ENCODE measurements at places on chromosomes 12 and 14.
A peak's percentile ranks its signal among the peaks of the same experiment; 100 is the strongest.

DNA sequence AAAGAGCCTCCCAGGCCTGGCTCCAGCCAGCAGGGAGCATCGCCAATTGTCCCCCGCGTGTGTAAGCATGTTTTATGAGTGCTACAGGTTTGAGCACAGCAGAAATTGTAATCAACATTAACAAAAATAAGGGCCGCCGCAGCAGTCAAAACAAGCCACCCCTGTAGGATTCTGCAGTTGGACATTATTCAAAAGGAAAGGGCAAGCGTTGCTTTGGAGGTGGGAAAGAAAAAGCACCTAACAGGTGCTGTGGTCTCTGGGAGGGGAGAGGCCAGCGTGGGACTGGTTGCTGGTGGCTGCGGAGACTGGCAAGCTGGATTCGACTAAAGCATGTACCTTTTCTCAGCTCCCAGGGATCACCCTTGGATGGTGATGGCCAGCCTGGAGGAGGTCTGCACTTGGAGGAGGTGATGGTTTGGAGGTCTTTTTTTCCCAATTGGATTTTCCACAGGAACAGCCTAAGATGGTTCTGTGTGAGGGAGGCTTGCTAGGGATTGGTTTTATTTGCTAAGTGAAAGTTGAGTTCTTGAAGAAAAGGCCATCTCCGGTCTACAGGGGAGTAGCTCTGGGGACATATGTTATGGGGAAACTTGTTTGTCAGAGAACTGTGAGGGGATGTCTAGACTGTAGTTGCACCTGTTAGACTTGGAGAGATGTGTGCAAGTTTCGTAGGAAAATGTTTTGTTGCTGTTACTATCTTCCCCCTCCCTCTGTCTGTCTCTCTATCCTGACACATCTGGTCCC is 2.0 kb downstream of the DYRK2 start:
- DNase-seq: no peak

GRCh38 chr12:118326991-118327390 is 45.7 kb downstream of the TAOK3 start:
- no peak for DNase-seq

DNA sequence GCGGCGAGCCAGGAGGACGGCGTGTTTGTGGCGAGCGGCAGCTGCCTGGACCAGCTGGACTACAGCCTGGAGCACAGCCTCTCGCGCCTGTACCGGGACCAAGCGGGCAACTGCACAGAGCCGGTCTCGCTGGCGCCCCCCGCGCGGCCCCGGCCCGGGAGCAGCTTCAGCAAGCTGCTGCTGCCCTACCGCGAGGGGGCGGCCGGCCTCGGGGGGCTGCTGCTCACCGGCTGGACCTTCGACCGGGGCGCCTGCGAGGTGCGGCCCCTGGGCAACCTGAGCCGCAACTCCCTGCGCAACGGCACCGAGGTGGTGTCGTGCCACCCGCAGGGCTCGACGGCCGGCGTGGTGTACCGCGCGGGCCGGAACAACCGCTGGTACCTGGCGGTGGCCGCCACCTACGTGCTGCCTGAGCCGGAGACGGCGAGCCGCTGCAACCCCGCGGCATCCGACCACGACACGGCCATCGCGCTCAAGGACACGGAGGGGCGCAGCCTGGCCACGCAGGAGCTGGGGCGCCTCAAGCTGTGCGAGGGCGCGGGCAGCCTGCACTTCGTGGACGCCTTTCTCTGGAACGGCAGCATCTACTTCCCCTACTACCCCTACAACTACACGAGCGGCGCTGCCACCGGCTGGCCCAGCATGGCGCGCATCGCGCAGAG is 873 bp downstream of the PLXNC1 start:
- no peak for DNase-seq

DNA sequence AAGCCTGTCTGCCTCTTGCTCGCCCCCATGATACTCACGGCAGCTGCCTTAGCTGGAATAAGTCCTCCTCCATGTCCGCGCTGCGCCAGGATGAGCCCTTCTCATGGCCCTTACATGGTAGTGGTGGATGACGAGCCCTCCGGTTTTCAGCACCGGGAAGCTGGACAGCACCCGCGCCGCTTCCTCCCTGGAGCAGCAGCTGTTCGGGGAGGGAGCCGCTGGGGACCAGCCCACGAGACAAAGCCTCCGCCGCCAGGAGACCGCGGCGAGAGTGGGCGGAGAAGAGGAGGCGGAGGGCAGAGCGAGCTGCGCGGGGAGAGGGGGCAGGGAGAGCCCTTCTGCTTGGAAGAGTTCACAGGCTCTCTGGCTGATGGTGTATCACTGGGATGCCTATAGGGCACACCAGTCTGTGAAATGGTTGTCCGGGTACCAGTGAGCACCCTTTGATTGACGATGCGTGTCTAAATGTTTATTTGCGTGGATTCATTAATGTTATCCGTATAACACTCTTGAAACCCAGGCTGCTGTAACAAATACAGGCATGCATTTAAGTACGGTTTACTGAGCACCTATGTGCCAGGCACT is at the start of gene SVOP:
SVOP (minus strand) TSS at position 273 of the 585 bp plus-strand sequence; CDS start at position 73, 200 bp downstream.
- DNase-seq: peak; percentile 14

- no peak for DNase-seq
Observed at GRCh38 chr14:94379291-94380224, 8.8 kb downstream of the SERPINA1 start.

DNA sequence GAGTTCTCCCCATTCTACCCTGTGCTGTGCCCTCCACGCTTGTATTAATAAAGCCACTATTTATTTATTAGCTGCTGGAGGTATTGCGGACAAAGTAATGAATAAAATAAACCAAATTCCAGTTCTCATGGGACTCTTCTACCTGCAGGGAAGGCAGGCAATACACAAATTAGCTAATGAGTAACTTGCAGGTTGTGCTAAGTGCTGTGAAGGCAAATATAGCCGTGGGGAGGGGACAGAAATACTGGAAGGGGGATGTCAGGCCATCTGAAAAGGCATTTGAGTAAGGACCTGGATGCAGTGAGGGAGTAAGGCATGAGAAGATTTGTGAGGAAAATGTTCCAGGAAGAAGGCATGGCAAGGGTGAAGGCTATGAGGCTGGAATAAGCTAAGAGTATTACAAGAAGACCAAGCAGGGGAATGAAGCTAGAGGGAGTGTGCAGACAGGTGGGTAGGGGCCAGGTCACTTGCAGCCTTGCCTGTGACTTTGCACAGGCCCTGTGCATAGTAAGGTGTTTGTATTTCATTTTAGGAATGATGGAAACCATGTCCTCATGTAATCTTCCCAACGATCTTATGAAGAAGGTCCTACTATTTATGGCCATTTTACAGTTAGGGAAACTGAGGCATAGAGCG is 167.5 kb downstream of the PTPN11 start:
- DNase-seq: no peak

GRCh38 chr12:97943359-97943758 is 480.8 kb downstream of the RMST start:
- DNase-seq: no peak

GRCh38 chr14:49512147-49512551 is 74.0 kb downstream of the RPS29 start:
- peak; percentile 57 for DNase-seq

Data from T1000 (cell line).